Hematopoietic multipotent progenitor cell treated with erythropoietin and hydrocortisone succinate and interleukin-3 and kit ligand, for 6 days (in vitro differentiated cells): ENCODE measurements at places on chromosomes 3 and 15.

DNA sequence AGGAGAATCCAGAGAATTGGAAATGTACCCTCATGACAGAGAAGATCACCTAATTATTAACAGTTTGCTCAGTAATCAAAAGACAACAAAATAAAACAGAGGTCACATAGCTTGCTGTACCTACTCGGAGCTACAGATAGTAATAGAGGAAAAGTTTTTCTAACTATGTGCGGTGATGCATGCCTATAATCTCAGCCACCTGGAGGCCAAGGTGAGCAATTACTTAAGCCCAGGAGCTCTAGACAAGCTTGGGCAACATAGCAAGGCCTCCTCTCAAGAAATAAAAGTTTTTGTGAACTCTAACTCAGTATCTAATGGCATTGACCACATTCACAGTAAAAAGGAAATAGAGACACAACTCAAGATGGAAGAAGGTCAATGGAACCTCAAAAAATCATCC lies 243.6 kb downstream of the ATP8B4 start:
- DNase-seq, result no peak

- no peak for DNase-seq
Measured at GRCh38 chr15:98657721-98658120, 9.4 kb downstream of the IGF1R start.

DNA sequence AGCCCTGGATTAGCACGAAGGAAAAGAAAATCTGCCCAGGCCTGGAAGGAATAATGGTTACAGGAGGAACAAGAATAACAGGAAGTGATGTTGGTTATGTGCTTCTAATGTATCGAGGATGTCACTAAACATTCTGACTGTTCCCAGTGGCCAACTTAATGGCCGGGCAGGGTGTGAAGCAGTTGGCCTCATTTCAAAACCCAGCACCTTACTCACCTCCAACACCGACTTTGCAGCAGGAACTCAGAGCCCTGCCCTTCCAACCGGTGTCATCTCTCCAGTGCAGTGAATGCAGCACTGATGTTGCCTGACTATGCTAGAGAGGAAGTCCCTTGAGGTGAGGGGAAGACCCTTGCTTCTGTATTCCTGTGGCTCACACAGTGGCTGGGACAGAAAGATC lies 162.4 kb upstream of the LRTM1 start:
- no peak for DNase-seq

DNA sequence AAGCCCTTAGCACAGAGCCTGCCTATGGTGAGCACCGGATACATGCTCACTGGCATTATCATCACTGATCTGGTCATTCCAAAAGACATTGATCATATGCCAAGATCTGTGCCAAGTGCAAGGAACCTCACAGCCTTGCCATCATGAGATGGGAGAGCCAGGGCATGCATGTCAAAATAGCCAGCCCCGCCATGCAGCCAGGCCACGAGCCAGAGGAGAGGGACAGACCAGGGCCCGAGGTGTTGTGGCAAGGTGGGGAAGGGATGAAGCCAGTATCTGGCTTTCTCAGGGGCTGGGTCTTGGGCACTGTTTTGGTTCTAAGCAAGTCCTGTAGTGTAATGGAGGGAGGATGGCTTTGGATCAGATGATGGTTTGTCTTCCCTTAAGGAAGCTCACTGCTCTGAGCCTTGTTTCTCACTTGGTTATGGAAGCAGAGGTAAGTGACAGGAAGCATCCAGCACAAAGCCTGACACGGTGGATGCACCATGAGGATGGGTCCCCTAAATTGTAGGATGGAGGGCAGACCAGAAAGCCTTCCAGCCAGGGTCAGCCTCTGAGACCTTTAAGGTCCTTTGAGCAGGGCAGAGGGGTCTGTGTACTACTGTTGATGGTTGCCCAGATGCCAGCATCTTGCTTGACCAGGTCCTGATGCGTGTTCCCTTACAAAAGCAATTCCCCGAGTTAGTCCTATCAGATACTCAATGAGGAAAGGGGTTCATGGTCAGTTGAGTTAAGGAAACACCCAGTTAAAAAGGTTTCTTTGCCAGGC lies 247.7 kb upstream of the TLE3 start:
- no peak for DNase-seq

DNA sequence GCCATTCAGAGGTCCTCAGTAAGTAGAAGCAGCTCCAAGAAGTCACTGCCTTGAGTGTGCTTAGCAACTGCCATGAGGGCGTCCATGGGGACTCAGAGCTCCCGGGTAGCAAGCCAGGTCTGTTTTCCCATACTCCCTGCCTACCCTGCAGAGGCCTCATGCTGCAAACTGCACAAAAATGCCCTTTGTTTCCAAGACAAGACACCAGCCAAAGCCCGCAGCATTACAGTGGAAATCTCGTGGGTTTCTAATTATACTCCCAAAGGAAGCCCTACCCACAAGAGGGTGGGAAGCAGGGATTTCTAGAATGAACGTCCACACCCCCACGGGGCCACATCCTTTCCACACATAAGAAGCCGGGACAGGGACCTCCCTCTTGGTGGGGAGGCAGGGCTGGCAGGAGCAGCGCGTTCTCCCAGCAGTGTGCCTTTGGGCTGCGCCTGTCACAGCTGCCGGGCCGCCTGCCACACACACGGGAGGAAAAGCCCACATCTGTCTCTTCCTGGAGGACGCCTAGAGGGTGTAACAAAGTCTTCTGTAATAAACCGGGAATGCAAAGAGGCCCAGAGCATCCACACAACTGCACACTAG lies 31.1 kb downstream of the FAM174B start:
- DNase-seq, result no peak

DNA sequence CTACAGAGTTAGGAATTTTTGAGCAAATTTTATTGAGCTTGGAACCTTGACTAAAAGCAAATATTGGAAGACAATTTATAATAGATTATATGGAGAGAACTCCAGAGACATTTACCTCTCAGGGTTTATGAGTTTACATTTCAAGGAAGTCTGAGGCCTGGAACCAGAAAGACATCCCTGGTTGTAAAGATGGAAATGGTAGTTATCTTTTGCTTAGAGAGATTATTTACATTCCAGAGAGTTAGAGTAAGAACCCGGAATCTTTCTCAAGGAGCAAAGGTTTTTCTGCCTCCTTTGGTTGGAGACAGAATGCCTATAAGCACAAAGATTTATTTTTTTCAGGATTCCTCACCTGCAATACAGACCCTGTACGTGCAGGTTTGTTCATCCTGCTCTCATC lies 458.1 kb downstream of the TBL1XR1 start:
- no peak for DNase-seq

- DNase-seq, result no peak
Measured at GRCh38 chr3:89154416-89154815, 47.0 kb downstream of the EPHA3 start.

GRCh38 chr15:61457050-61457733 lies 228.1 kb upstream of the RORA start:
- no peak for DNase-seq

- DNase-seq, result no peak
Measured at GRCh38 chr3:126557415-126557745, 1.4 kb downstream of the C3orf22 start.

GRCh38 chr3:149247929-149248691 lies 26.5 kb upstream of the CP start:
- peak; percentile 6 for DNase-seq

- no peak for DNase-seq
Measured at GRCh38 chr15:88389120-88389519, 78.1 kb downstream of the MRPL46 start.

GRCh38 chr15:66713843-66714508 lies 11.9 kb downstream of the SMAD6 start:
- no peak for DNase-seq

- peak; percentile 11 for DNase-seq
Measured at GRCh38 chr3:179969525-179969924, 67.2 kb downstream of the PEX5L start.

- no peak for DNase-seq
Measured at GRCh38 chr15:41183581-41183980, 47.0 kb downstream of the EXD1 start.

DNA sequence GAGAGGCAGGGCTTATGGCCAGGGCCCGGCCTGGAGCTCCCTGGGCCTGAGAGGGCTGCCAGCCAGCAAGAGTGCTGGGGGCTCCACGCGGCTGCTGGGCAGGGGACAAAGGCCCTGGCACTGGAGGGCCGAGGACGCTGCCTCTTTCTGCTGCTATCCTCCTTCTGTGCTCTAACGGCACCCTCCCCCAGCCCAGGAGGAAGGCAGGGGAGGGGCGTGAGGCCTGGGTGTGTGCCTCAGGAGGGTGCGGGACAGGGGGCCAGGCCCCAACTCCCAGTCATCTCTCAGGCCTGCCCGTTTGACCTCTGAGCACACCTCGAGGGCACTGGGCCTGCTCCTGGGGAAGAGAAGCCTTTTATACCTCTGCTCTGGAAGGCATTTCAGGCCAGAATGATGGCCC lies 115.5 kb downstream of the ADCY5 start:
- DNase-seq, result no peak

DNA sequence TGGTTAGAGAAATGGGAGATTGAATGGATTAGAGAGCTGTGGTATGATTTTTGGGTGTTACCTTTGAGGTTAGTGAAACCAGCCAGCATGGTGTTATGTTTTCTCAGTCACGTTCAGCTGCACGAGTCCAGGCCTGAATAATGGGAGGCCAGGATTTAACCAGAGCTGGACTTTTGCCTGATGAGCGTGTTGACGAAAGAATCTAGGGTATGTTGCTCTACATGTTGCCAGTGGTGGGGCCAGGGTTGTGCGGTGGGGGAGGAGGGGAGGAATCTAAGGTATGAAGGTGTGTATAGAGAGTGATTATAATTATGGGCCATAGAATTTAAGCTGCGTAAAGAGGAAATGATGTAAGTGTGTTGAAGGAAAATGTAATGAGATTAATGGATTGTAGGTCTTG lies 22.8 kb downstream of the MINDY2 start:
- no peak for DNase-seq

GRCh38 chr3:23442598-23443383 lies 239.7 kb downstream of the UBE2E2 start:
- peak; percentile 60 for DNase-seq

DNA sequence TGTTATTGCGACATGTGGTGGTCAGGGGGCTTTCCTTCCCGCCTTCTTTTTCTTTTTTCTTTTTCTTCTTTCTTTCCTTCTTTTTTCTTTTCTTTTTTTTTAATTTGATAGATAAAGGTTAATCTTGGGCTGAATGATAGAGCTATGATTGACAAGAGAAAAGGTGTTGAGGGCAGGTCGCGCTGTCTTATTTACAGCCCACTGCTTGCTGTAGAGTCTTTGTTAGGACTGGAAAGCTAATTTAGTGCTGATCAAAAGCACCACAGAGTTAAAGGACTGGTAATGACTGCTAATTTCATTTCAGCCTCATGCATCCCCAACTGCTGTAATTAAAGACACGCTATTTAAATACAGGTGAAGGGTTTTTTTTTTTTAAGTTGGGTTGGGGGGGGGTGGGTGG lies 10.6 kb upstream of the SOX2 start:
- no peak for DNase-seq

GRCh38 chr3:103863381-103863780 lies 1428.6 kb downstream of the ZPLD1 start:
- no peak for DNase-seq

DNA sequence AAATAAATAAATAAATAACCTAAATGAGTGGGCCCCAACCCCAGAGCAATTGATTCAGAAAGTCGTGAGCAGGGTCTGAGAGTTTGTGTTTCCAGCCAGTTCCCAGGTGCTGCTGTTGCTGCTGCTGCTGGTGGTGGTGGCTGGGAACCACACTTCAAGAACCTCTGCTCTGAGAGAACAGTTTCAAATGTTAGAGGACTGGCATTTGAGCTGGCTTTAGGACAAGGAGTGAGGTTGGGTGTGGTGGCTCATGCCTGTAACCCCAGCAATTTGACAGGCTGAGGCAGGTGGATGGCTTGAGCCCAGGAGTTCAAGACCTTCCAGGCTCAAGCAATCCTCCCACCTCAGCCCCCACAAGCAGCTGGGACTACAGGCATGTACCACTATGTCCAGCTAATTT lies 123.1 kb upstream of the UBE2E1 start:
- DNase-seq, result no peak

GRCh38 chr15:90851114-90851513 lies 17.3 kb upstream of the FURIN start:
- DNase-seq, result no peak

GRCh38 chr3:161239700-161240099 lies 18.6 kb downstream of the NMD3 start:
- DNase-seq, result no peak

GRCh38 chr3:98445949-98446406 lies 17.0 kb upstream of the OR5K1 start:
- no peak for DNase-seq

DNA sequence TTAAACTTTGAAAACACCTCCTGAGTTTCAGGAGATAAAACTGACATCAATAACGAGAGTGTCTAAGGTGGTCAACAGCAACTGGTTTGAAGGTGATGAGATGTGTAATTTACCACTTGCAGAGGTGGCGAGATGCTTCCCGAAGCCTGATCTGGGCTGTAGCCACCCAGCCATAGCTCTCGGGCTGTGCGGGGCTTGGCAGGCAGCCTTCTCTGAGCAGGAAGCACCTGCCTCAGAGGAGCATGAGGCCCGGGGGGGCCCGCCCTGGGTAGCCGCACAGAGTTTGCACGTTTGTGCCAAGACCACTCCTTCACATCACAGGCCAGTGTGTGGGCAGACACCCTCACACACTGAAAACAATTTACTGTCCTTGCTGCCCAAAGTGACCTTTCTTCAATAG lies 220.3 kb downstream of the CACNA2D3 start:
- no peak for DNase-seq

DNA sequence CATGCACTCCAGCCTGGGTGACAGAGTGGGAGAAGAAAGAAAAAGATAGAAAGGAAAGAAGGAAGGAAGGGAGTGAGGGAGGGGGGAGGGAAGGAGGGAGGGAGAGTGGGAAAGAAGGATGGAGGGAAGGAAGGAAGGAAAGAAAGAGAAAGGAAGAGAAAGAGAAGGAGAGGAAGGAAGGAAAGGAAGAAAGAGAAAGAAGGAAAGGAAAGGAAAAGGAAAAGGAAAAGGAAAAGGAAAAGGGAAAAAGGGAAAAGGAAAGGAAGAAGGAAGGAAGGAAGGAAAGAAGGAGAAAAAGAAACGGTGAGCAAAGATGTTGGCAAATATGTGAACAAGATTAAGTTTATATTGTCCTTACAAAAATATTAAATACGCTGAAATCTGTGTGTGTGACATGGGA lies 36.2 kb upstream of the TICRR start:
- no peak for DNase-seq

DNA sequence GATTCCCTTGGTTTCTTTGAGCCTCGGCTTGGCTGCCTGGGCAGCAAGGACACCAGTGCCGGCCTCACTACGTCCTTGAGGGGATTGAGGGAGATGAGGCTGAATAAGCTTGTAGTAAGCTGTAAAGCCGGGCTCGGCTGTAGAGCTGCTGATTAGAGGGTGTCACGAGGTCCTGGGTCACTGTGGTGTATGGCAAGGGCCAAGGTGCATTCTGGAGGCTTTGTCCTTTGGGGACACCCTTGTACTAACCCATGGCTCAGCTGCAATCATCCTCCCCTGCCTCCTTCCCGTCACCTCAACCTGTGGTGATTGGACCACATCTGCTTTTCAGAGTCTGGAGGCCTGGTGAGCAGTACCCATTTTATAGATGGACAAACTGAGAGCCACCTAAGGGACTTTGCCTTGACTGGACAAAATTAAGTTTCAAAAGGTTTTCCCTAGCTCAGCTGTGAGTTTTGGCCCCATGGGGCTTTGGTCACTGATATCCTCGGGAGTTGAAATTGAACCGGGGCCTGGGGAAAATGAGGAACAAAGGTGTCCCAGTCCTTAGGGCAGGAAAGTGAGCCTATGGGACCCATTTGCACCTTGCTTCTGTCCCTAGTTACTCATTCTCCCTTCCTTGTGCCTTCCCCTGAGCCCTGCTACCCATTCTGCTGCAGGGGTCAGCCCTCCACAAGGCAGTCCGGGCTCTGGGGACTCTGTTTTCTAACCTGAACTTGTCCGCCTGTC lies 2.4 kb downstream of the SLC6A6 start:
- DNase-seq, result peak; percentile 32
